ENCODE measurements at places on chromosomes 7 and 10.

- DNase-seq: no peak
Observed at GRCh38 chr7:70590126-70590854, 541.7 kb upstream of the GALNT17 start.

DNA sequence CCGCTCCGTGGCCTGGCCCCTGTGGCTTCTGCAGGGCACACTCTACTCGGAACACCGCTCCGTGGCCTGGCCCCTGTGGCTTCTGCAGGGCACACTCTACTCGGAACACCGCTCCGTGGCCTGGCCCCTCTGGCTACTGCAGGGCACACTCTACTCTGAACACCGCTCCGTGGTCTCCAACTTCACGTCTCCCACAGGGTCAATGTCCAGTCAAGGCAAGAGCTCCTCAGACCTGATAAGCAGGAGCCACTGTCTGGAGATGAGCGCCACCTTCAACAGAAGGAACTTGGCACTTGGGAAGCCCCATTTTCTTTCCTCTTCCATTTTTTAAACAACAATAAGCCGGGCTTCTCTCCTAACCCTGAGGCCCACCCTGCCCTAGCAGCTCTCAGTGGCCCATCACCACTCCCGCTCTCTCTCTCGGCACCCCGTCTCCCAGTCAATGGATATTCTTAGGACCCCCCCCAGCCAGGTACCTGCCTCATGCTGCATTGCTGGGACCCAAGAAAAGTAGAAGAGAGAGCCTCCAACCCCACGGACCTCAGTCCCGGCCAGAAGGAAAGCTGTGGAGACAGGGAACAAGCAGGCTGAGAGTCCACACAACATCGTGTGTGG, 56.3 kb downstream of the PRKAG2 start:
- no peak for DNase-seq

GRCh38 chr10:118209215-118209614, 132.9 kb downstream of the FAM204A start:
- no peak for DNase-seq

GRCh38 chr10:19815731-19816410, 361 bp upstream of the PLXDC2 start:
- peak; percentile 11 for DNase-seq

DNA sequence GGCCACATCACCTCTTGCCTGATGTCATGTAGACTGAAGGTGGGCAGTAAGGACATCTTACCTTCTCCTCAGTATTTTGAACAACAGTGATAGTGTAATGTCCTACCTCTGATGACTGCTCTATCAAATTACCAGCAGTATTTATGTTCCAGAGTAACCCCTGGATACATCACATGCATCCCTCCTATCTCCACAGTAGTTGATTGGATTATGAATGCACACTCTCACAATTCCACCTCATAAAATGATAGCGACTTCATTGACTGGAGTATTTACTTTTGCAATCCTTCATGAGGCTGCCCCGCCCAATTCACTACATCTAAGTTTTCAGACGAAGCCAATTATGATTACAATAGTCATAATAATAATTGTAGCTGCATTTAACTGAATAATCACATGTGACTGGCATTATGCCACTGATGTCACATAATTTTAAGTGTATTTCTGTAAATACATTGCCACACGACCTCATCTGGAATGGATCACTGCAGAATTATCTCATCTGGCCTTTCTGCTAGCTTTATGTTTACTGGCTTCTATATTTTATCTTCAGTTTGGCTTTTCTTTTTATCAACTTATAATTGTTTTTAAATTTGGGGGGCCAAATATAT, 268.9 kb downstream of the SLC25A13 start:
- peak; percentile 18 for DNase-seq

- DNase-seq: no peak
Observed at GRCh38 chr7:27399791-27400567, 157.4 kb downstream of the EVX1 start.

DNA sequence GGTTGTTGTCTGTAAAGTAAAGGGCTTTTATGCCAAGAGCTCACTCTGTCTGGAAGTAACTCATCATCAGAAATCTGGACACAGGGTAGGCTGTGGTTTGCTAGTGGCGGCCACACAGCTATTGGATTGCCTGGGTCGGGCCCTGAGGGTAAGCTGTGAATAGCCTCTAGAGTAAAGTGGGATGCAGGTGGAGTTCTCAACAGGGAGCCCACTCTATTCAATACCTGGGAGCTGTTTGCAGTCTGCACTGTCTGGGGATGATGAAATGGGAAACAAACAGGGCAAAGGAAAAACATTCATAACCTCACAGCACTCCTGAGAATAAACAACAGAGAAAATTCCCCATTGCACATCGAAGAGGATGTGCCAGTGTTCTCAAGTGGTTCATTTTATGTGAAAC, 582.6 kb downstream of the CALN1 start:
- DNase-seq: no peak

DNA sequence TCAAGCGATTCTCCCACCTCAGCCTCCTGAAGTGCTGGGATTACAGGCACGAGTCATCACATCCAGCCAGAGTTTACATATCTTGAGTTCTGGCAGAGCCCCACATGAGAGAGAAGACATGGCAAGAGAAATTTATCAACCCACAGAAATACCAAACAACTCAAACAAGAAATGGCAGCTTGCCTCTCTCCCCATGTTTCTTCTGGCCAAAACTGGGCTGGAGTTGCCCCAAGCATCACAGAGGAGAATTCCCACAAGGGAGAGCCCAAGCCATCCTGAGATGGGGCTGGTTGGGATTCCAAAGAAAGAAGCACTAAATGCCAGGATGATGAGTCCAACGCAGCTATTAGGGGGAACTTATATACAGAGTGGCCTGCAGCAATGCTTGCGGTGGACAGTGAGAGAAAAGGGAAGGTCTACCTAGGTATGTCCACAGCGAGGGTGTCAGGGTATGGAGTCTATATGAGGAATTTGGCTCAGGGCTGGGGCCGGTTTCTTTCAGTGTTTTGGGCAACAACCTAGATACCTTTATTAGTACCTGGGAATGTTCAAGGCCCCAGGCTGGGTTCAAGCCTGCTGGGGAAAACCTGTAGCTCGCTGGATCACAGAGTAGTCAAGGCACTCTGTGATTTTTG, 14.5 kb upstream of the PAX4 start:
- no peak for DNase-seq

DNA sequence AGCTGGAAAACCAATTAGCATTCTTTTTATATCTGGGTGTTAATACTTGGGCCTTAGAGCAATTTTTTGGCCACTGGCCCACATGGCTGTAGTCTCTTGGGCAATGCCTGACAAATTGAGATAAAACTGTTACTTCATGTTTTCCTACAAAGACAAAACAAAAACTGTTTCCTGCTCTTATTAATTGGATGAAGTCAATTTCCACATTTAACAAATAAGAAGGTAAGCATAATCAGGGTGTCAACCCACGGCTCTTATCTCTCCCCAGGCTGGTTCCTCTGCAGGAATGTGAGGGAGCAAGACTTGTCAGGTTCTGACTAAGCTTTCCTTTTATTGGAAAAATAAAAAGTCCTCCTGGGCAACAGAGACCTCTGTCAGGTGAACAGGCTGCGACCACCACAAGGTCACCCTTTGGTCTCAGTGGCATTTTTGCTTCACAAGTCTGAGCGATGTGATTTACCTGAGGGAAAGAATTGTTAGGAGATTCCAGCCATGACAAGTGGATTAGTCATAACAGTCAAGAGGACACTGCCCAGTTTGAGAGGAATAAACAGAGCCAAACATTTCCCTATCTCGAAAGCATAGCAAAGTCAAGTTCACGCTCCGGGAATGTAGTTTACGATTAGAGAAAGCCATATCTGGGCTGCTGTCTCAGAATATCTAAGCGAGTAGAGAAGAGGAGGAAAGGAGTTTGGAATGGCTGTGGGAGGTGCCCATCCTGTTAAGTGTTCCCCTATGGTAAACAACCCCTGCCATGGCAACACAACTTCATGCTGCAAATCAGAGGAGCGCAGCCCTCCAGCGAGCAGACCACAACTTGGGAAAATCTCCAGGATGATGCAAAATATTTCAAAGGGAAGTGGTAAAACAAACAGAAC, 144.4 kb downstream of the TES start:
- no peak for DNase-seq

DNA sequence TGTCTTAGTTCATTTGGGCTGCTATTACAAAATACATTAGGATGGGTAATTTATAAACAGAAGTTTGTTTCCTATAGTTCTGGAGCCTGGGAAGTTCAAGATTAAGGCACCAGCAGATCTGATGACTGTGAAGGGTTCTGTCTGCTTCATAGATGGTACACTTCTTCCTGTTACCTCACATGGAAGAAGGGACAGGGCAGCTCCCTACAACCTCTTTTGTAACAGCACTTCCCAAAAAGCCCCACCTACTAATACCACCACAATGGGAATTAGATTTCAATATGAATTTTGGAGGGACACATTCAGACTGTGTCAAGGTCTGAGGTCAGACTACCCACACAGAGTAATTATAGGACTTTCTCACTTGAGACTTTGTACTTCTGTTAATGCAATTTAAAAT, 260.3 kb downstream of the ARHGAP12 start:
- DNase-seq: no peak

DNA sequence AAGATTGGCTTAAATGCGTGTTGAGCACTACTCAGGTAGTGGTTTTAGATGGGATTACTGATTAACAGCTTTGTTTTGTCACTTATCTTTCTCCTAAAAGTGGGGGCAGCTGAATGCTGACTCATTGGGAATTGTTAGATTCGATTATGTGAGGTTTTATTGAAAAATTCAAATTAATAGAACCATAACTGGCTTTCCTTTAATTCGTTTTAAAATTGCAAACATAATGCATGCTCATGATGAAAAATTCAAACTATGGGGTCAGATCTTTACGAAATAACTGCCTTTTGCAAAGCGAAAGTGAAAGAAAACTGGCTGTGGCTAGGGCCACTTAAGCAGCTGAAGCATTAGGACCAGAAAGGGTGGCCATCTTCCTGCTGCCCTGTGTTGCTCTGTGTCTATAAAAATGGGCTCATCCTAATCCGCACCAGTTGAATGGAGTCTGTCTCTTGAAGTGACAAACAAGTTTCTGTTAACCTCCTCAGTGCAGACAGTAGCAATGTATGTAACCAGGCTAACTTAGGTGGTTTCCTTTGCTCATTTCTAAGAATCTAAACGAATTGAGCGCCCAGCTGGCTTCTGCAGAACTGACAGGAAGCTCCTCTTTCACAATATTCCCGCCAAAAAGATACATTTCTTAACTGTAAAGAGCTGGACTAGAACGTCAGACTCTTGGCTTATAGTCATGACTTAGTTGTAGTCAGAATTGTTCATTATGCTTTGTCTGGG, 27.8 kb downstream of the DENND10 start:
- DNase-seq: no peak

DNA sequence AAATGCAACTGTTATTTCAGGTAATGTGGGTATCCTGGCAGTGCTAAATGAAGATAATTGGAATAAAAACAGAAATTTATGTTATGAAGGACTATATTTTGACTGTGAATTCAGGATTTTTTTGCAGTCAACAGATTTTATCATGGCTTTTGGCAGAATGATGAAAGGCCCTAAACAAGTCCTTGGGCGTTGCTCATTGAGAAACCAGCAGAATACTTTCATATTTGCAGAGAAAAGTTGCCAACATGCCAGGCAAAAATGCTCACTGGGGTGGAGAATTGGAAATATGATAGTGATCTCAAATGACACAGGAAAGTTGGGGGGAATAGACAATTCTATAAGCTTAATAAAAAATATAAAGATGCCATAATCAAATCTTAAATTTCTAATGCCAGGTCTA, 121.1 kb downstream of the GPR85 start:
- no peak for DNase-seq

DNA sequence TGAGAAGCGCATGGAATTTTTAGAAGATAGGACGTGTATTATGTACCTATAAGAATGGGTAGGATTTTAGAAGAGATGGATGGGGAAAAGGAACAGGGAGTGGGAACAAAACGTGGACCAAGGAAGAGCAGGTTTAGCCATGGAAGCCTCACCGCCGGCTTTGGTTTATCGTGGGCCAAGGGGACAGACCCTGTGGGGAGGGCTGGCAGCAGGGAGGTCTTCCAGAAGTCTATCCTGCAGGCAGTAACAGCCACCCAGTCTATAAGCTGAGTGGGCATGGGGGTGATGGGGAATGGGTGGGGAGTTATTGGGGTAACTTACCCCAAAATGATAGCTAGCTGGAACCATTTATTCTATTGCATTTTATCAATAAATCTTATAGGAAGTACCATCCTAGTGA, 44.9 kb downstream of the IKZF1 start:
- no peak for DNase-seq

- DNase-seq: no peak
Observed at GRCh38 chr7:83276250-83276649, 113.6 kb upstream of the PCLO start.

GRCh38 chr10:102408728-102409603, 9.6 kb downstream of the PSD start:
- no peak for DNase-seq

GRCh38 chr10:124016804-124017375, 76.5 kb downstream of the CHST15 start:
- no peak for DNase-seq

DNA sequence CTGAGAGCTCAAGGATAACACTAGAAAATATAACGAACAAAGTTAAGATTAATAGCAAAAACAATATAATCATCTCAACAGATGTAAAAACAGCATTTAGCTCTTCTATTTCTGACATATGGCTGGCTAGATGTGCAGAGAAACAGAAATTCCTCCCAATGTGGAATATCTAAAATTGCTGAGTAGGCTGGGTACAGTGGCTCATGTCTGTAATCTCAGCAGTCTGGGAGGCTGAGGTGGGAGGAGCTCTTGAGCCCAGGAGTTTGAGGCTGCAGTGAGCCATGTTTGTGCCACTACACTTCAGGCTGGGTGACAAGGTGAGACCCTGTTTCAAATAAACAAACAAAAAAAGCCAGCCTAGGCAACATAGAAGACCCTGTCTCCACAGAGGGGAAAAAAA, 18.0 kb downstream of the ZNF746 start:
- DNase-seq: no peak

- DNase-seq: no peak
Observed at GRCh38 chr10:28806488-28806941, 129.2 kb downstream of the BAMBI start.

DNA sequence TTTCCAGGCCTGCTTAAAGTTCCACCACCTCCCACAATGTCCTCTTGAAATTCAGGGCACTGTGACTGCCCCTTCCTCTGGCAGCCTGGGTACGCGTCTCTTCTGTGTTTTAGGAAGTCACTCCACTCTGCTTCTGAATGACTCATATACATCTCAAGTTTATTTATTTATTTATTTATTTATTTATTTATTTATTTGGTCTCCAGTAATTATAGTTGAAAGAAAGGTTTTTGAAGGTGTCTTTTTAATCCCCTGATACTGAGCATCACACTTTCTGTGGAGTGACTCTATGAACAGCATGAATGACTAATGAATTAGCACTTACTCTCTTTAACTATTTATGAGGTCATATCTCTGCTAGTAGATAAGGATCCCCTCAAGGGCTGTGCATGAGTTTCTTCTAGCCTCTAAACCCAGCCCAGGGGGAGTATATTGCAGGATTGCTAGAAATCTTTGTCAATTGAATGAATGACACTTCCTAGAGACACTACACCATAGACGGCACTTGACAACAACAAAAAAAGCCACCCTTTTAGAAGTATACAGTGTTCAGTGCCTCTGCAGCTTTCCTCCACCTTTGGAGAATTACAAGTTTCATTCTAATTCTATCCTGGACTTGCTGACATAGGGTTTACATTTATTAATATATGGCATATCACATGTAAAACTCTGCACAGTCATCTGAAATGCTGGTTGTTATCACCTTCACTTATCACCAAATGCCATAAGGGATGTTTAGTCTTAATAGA, 2.1 kb downstream of the MACC1 start:
- DNase-seq: no peak
